ENCODE measurements at places on chromosomes 6 and 20. TPM values are rescaled to one million over a fixed set of nuclear protein-coding genes. Genes with fewer than 3 reads are reported as not detected.
A peak's percentile ranks its signal among the peaks of the same experiment; 100 is the strongest.

- no peak overlapping the region for H3K27ac ChIP-seq
- no peaks in the 10 kb centered on the region for H3K36me3 ChIP-seq
- no peak overlapping the region for H3K4me3 ChIP-seq
- no peaks in the 10 kb centered on the region for H3K27me3 ChIP-seq
- H3K4me1 ChIP-seq: no peaks in the 10 kb centered on the region
Observed at GRCh38 chr6:169020821-169021220, 232.8 kb downstream of the THBS2 start.

DNA sequence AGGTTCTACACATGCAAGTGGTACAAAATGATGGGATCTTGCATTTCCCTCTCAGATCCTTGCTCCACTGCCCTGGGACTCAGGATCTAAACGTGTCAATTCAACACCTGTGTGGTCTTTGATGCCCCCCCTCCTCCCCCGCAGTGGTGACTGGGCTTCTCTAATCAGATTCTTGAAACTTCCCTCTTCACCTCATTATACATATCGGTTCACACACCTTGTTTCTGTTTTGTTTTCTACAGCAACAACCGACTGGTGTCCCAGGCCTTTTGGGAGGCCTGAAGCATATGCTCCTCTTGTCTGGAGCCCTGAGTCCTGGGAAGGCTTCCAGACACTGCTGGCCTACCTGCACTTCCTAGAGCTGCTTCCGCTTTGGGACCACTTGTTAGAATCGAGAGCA is 20.0 kb downstream of the SAMD3 start:
- no peak for DNase-seq
- no peak overlapping the region for H3K27ac ChIP-seq
- H3K4me1 ChIP-seq: peaks cover 15% of the 10 kb centered on the region
- no peaks in the 10 kb centered on the region for H3K27me3 ChIP-seq

GRCh38 chr6:155275808-155276480 is 12.1 kb downstream of the CLDN20 start:
- H3K36me3 ChIP-seq: peaks cover 42% of the 10 kb centered on the region
- H3K4me3 ChIP-seq: no peak overlapping the region
- H3K27me3 ChIP-seq: no peaks in the 10 kb centered on the region
- H3K27ac ChIP-seq: no peak overlapping the region
- peaks cover 11% of the 10 kb centered on the region for H3K4me1 ChIP-seq

DNA sequence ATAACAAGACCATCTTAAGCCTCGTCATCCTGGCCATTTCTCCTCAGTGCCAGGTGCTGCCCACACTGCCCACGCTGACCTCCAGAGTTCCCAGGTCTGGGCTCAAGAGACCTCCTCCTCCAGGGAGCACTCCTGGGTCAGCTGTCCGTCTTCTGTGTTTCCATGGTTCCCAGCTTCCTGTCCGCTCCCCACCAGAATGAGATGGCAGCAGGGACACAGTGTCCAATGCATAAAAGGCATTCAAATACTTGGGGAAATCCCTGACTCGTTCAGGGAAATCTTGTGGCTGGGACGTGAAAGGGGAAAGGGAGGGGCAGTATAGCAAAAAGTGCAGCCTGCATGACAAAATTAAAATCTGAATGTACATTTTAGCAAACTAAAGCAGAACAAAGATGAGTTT is 54.3 kb downstream of the SLC23A2 start:
- peaks cover 29% of the 10 kb centered on the region for H3K4me1 ChIP-seq
- H3K4me3 ChIP-seq: no peak overlapping the region
- peaks cover 24% of the 10 kb centered on the region for H3K36me3 ChIP-seq

DNA sequence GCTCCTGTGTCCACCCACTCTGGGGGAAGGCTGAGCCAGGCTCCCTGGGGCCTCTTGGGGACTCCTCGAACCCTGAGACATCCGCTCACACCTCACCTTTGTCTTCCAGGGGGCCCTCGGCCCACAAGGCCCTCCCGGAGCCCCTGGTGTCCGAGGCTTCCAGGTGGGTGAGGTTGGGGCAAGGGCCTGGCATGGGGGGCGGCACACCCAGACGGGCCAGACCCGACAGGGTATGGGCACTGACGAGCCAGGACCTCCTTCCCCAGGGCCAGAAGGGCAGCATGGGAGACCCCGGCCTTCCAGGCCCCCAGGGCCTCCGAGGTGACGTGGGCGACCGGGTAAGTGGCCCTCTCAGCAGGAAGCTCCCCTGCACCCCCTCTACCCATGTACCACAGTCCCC is 13.4 kb downstream of the COL9A3 start:
- H3K36me3 ChIP-seq: no peaks in the 10 kb centered on the region
- no peak overlapping the region for H3K4me3 ChIP-seq
- H3K27ac ChIP-seq: no peak overlapping the region
- H3K27me3 ChIP-seq: no peaks in the 10 kb centered on the region
- H3K4me1 ChIP-seq: peaks cover 10% of the 10 kb centered on the region

GRCh38 chr20:25408890-25409289 is 1.4 kb downstream of the GINS1 start:
- peaks cover 23% of the 10 kb centered on the region for H3K36me3 ChIP-seq
- H3K4me3 ChIP-seq: peak overlapping the region; percentile 93
- H3K27ac ChIP-seq: peak overlapping the region; percentile 25
- no peak for DNase-seq

The BMP6 gene
- total RNA-seq: 1.1 TPM

The VTA1 gene
- total RNA-seq: 49.5 TPM

The MICAL1 gene
- total RNA-seq: 47.8 TPM
